RWPE2 (cell line): ENCODE measurements at places on chromosomes 5 and 9.

GRCh38 chr9:12813960-12814876 is 39.4 kb downstream of the LURAP1L start:
- peak; percentile 85 for DNase-seq

DNA sequence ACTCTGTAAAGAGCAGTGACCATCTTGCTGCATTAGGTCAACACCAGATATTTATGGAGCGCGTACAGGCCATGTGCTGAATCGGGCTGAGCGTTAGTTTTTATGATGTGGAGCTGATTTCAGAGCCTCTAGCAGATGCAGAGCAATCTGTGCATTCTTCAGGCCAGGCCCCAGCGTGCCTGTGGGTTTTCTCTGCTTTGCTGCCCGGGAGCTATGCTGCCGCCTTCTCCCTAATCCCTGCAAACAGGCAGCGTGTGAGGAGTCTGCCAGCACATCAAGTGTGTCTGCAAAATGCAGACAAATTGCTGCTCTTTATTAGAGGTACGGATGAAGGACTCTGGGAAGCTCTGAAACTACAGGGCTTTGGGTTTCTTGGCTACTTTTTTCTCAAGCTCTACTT is 170.0 kb downstream of the NTRK2 start:
- no peak for DNase-seq

DNA sequence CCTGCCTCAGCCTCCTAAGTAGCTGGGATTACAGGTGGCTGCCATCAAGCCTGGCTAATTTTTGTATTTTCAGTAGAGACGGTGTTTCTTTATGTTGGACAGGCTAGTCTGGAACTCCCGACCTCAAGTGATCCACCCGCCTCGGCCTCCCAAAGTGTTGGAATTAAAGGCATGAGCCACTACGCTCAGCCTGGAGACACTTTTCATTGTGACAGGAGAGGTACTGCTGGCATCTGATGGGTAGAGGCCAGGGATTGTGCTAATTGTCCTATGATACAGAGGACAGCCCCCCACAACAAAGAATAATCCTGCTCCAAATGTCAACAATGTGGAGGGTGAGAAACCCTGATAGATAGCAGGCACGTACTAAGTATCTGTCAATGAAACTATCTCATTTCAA is 91.3 kb upstream of the SLC25A48 start:
- no peak for DNase-seq

GRCh38 chr5:71828291-71829040 is 109.4 kb downstream of the CARTPT start:
- DNase-seq = no peak

- DNase-seq = no peak
Measured at GRCh38 chr5:9358961-9359685, 186.8 kb downstream of the SEMA5A start.

DNA sequence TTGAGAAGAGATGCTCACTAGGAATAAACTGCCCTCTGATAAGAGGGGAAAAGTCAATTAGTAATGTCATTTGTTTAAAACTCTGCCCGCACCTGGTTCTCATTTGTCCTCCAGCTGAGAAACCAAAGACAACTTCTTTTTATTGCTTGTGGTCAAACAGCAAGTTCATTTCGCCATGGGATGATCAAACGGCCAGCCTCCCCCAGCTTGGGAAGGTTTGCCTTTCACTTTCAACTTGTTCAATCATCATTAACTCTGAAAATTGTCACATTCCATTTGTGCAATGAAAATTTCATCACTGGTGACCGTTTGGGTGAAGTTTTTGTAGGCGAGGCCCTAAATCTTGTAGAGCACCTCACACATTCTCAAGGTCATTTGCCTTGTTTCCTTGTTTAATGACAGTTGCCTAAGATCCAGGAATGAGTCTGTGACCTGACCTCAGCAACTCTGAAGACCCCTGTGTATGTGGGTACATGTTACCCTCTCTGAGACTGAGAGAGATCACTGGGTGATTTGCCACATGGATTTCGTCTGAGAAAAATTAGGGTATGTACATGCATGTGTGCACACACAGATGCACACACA is 117.7 kb downstream of the MARCHF3 start:
- no peak for DNase-seq

DNA sequence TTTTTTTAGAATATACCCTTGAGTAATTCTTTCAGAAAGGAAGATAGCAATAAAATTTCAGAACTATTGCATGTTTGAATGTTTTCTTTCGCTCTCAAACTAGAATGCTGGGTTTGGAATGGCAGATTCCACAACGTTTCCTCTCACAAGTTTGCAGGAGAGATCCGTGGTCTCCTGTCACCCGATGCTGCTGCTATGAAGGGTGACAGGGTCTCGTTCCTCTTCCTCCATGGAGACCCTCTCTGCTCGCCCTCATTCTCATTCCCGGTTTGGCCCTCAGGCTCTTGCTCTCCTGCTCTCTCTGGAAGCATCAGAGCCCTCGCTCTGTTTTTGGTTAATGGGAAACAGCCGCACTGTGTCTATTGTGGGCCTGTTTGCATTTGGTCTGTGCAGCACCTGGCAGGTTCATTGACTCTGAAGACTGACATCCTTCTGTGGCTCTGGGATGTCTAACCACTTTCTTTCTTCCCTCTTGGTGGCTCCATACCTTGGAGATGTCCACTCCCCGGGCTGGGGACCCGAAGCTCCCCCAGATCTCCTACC is 12.6 kb upstream of the FAM163B start:
- no peak for DNase-seq

GRCh38 chr9:109277451-109277850 is 43.4 kb downstream of the EPB41L4B start:
- no peak for DNase-seq
